ENCODE measurements at places on chromosomes 2 and 18.
A peak's percentile ranks its signal among the peaks of the same experiment; 100 is the strongest.

DNA sequence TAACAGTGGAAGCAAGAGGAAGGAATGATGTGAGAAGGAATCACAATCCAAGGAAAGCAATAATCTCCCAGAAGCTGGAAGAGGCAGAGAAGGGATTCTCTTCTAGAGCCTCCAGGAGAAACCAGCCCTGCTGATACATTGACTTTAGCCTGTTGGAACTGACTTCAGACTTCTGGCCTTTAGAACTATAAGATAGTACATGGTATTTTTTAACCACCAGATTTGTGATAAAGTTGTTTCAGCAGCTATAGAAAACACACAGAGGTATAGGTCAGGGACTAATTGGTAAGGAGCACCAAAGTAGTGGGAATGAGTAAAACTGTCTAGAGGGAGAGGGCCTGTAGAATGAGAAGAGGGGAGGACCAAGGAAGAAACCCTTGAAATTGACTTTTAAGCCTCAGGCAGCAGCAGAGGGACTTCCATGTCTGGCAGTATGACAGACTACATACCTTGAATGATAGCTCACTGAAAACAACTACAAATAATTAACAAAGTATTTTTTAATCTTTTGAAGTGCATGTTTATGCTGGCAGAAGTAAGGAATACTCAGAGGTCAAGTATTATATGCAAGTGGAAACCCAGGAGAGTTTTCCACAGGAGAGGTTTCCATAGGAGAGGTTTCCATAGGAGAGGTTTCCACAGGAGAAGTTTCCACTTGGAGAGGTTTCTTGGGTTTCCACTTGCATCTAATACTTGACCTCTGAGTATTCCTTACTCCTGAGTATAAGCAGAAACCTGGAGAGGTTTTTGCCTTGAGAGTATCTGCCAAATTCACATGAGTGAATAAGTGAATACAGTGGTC is 33.8 kb upstream of the TMEM17 start:
- DNase-seq = no peak

DNA sequence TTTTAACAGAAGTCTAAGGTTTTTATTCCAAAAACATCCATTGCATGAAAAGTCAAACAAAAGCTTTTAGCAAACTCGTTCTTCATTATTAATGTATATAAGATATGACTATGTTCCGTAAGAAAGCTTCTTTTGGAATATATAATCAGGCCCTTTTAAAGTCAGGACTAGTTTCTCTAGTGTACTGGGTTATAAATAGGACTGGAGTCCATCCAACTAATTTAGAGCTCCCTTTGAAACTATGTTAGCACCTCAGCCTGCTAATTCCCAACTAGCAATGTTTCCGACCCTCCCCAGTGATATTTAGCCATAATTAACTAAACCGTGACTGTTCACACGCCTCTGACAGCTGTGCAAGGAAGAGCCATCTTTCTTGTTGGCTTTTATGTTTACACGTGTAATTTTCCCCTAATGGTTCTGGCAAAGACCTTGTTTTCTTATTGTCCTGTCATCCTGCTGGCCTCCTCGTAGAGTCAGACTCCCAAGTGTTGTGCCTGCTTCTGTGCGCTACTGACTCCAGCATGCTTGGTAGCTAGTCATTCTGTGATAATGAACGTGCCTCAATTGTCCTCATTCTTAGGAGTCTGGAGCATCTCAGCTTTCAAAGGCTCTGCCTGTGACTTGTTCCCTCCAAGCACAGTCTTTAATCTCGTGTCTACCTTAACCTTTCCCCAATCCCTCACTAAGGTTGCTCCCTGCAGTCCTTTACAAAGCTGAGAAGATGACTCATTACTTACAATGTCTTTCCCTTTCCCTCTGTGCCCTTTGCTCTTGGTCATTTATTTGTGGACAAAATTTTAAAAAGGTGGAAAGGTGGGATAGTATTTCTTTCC is 172.2 kb upstream of the RASGRP3 start:
- DNase-seq = no peak

GRCh38 chr2:202065876-202066275 is 7.2 kb upstream of the KIAA2012 start:
- DNase-seq = no peak

DNA sequence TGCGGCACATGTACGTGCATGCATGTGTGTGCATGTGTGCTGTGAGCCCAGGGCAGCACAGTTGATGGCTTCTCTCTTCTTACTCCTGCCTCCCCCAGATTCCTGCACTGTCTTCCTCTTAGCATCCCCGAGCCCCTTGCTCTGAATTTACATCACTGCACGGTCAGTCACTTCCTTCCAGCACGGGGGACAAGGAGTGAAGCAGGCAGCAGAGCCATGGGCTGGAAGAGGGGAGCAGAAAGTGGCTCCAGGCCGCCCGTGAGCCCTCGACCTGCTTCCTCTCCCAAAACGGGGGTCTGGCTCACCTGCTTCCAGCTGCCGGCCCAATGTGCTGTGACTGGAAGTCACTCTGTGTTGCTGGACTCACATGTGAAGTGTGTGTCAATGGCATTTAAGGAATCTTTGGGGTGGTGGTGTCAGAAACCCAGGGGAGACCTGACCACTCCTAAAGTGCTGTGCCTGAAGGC is 106.1 kb downstream of the FAM210A start:
- DNase-seq = no peak

GRCh38 chr2:164538240-164538866 is 82.9 kb downstream of the GRB14 start:
- DNase-seq = no peak

DNA sequence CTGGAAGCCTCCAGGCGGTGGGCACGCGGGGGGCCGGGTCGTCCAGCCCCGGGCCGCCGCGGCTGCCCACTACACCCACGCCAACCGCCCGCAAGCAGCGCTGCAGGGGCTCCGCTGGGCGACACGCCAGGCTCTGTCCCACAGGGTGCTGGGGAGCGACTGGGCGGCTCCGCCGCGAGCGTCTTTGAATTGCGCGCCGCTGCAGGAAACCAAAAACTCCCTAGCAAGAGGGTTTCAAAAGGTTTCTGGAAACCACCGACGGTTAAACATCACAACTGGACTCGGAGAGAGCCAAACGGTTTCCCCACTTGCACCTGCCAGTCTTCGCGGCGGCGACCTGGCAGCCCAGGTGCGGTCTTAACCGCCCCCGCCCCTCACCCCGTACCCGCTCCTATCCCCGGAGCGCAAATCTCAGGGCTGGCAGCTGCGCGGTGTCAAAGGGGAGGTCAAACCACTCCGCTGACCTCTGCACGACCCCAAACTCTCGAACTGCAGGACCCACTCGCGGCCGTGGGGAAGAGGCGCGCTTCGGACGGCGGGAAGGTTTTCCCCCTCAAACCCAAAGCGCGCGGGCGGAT is 1.0 kb downstream of the CXCR4 start:
- peak; percentile 44 for DNase-seq

All from left ventricle myocardium inferior (tissue), 1 donor.